ENCODE measurements at places on chromosomes 16 and 17.

DNA sequence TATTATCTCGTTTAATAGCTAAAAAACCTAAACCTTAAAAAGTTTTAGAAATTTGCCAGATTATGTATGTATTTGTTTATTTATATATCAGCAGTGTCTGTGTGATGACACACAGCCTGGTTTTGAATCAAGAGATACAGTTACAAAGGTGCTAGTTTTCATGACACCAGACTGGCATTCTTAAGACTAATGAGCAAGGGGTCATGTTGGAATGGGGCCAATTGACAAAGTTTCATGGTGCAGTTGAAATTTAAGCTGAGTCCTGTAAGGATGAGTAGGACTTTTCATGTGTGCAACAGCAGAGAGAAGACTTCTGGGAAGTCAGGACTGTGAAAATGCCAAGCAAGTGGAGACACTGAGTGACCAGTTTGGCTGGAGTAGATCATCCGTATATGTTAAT lies 3.2 kb upstream of the KRT10 start:
- no peak for DNase-seq

- DNase-seq, result no peak
Measured at GRCh38 chr16:85564277-85565051, 48.7 kb upstream of the GSE1 start.

DNA sequence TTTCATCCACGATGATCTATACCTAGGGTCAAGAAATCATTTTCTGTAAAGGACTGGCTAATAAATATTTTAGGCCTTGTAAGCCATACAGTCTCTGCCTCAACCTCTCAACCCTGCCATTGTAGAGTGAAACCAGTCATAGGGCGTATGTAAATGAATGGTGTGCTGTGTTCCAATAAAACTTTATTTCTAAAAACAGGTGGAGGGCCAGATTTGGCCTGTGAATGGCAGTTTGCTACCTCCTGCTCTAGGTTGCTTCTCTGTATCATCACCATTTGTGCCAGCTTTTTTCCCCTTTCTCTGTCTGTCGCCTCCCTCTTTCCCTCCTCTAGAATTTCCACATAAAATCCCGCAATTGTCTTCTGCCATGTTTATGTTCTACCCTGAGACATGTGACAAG lies 181.7 kb downstream of the XYLT1 start:
- DNase-seq, result no peak

DNA sequence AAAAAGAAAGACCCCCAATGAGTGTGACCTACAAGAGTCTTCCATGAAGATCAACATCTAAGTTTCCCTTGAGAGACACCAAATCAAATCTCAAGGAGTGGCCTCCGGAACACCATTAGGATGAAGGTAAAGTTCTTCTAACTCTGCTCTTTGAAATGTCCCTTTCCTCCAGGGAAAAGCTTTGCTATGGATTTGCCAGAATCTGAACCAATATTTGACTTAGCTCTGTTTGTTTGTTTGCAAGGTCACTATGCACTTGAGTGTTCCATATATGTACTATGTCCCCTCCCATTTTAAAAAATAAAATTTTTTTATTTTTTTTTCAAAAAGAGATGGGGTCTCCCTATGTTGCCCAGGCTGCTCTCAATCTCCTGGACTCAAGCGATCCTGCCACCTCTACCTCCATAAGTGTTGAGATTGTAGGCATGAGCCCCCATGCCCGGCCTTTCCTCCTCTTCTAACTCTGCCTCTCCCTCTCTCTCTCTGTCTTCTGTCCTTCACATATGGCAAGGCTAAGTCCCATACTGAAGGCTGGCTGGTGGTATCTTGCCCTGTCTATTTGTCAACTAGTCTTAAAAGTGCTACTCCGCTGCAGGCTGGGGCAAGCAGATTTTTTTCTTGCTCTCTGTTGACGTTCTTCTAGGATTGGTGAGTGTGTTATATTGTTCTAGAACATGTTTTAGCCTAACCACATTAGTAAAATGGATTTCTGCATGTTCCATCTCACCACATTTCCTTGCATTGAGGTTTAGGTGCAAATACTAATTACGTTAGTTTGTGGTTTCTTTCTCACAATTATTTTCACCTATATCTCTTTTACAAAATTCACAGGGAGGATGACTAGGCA lies 276.7 kb upstream of the DYNLRB2 start:
- DNase-seq, result no peak

- DNase-seq, result no peak
Measured at GRCh38 chr17:44277976-44278375, 10.0 kb upstream of the SLC4A1 start.

DNA sequence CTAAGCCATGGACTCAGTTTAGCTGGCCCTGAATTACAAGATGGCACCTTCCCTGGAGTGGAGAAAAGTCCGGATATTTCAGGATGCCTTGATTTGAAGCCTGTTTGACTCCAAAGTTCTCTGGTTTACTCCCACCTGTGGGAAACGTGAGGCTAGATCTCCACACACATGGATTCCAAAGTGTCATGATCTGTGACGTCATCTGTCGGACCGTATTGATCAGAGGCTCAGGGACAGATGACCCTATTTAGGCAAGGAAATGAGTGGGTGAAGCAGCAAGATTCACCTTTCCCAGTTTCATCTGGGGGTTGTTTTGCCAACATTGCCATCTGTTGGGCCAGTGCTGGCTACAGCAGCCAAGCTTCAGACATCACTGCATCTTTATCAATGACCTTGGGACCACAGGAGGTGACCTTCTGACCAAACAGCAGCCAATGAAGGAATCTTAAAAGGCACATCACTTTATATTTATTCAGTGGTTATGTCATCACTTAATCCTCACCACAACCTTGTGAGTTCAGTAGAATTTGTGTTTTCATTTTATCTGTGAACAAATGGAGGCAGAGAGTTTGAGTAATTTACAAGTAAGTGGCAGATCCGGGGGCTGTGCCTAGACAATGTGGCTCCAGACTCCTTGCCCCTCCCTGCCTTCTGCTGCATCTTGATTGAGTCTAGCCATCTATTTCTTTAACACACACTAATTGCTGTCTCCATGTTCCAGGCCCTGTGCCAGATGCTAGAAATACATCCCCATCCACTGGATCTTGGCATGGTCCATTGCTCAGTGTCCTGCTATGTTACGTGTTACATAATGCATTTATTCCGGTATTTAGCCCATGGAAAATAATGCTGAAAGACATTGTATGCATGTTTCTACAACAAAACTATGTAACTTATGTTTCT lies 1.5 kb upstream of the CDH13 start:
- no peak for DNase-seq

GRCh38 chr17:32007463-32008298 lies 498 bp downstream of the LRRC37B start:
- DNase-seq, result no peak

- no peak for DNase-seq
Measured at GRCh38 chr17:42040818-42041217, 9.6 kb downstream of the C17orf113 start.

DNA sequence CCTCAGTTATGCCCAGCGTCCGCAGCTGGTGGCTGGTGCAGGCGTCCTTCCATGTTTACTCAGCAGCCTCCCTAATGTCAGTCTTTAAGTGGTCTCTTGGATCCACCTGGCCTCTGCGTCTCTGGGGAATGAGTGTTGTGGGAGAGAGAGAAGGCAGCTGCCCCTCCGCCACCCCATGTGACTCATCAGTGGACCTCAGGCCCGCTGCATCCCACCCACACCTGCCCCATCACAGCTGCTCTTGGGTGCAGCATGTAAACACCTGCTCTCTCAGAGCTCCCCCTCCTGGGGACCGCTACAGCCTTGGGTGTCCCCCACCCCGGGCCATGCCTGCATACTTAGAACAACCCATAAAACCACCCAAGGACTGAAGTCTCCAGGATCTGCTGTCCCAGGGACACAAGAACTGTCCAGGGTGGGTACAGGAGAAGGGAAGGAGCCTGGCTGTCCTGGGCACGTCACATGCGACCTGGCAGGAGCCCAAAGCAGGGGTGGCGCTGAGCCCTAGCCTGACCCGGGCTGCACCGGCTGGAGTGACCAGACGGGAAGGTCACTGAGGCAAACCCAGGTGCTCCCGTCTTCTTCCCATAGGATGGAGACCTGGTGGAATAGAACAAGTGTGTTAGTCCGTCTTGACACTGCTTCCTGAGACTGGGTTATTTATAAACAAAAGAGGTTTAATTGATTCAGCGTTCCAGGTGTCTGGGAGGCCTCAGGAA lies 4.2 kb downstream of the C16orf90 start:
- DNase-seq, result no peak

DNA sequence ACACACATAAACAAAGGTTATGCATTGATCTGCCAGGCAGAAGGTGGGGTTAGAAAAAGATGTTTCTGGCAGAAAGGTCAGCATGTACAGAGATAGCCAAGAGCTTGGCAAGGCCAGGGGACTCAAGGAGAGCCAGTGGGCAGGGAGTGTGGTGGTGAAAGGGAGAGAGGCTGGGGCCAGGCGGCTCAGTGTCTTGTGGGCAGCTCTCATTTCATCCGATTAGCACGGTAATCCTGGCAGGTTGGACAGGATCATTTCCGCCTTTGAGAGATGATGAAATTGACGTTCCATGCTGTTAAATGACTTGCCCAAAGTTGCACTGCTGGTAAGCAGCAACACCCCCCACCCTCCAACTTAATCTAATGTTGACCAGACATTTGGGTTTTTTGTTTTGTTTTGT lies 3.6 kb downstream of the CHD9 start:
- no peak for DNase-seq

GRCh38 chr16:886802-887731 lies 83.7 kb downstream of the LMF1 start:
- DNase-seq, result no peak

DNA sequence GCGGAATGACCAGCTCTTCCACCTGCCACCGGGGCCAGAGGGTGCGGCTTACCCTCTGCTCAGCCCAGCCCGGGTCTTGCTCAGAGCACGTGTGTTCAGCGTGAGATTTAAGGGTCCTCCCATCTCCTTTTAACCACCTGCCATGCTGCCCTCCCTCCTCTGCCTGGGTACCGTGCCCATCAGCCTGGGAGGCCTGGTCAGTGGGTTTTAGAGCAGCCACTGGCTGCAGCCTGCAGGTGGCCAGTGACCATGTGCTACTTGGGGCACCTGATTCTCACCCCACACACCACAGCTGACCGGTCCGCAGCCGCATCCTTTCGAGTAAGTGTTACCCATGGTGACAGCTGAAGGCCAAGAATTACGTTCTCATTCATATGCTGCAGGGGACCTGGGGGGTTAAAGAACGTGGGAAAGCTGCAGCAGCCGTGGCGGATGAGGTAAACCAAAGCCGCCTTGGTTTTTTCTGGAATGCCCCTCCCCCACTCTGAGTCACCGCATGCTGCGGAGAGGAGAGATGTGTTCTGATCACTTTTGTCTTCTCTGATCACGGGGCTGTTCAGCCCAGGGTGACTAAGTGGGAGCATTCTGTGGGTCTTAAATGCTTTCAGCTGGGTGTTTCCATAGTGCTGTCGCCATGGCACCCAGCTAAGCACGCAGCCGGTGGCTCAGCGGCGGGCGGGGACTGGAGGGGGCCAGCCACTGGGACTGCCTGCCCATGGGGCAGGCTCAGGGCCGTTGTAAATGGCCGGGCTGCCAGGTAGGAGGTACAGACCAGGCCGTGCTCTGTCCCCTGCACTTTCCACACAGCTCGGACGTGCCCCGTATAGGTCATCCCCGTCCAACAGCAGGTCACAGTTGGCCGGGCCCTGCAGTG lies 59.8 kb downstream of the BAIAP2 start:
- peak; percentile 65 for DNase-seq

DNA sequence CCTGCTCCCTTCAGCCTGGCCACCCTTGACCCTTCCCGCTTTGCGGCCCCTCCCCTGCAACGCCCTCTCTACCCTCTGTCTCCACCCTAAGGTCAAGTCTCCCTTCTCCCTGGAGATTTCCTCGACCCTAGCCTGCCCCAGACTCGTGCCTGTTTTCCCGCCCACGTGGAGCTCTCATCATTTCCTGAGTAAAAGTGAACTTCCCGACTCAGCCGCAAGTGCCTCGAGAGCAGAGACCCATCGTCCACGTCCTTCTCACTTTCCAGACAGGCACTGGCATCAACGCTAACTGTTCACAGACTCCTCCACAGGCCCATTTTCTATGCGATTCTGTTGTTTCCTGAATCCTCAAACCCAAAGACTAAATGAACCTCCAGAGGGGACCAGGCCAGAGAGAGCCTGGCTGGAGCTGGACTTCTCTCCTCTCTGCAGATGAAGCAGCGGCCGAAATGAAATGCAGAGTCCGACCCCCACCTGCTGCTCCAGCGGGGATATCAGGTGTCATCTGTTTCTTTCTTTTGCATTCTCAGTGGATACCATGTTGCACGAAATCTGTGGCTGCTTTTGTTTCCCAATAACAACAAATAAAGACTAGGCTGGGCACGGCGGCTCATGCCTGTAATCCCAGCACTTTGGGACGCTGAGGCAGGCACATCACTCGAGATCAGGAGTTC lies 52.5 kb downstream of the RTN4RL1 start:
- no peak for DNase-seq

DNA sequence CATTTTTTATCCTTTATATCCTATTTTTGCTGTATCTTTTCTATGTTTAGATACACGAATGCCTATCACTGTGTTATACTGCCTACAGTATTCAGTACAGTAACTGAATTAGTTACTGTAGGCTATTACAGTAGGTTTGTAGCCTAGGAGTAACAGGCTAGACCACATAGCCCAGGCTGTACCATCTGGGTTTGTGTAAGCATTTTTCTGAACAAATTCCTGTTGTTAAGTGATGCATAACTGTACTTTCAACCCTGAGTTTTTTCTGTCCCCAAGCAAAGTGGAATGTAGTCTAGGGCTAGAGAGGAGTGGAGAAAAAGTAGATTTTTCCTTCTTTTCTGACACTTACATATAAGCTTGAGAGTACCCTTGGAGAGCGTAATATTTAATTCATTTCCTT lies 282.1 kb downstream of the HS3ST3B1 start:
- no peak for DNase-seq

- DNase-seq, result no peak
Measured at GRCh38 chr17:35212668-35213067, 18.5 kb upstream of the SLC35G3 start.

DNA sequence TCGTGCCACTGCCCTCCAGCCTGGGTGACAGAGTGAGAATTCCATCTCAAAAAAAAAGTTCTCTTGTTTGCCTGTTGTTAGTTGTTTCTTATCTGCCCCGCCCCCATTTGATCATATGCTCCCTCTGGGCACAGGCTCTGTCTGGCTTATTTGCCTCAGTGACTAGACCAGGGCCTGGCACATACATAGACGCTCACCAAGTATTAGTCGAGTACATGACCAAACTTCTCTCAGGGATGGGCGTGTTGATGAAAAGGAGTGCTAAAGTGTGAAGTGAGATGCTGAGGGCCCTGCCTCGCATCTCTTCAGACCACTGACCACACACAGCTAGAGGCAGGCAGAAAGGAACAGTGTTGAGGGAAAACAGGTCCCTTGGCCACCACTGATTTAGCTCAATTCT lies 3.3 kb upstream of the HELZ start:
- no peak for DNase-seq
